Stimulated activated CD8-positive, alpha-beta memory T cell treated with anti-CD3 and anti-CD28 coated beads, Interleukin-2, amount 100 ng/mL, for 1 hour (primary cell): ENCODE measurements at places on chromosomes 2 and 18.

GRCh38 chr2:118709786-118710185 lies 137.7 kb downstream of the EN1 start:
- DNase-seq: no peak

DNA sequence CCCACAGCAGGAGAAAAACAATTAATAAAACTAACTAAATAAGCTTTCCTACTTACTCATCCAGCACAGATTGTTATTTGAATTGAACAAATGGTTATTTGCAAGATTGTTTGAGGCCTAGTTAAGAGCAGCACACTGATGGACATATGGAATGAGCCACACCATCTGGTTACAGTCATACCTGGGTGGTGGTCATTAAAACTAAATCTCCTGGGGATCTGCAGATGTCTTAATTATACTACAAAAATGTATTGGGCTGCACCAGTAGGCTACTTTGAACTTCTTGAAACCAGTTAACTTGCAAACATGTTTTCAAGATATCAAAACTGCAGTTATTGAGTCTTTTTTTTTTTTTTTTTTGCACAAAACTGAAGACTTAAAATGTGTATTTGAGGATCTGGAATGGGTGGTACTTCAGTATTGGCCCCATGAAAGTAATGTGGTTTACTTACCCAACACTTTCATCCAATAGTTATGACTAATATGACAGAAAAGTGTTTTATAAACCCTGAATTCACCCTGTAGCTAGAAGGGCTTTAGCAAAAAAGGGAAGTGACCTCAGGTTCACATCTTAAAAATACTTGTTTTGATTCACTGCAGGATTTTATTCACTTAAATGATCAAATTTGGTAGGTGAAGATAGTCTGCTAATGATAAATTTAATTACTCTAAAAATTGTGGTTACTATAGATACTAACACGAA lies 10.8 kb downstream of the AGFG1 start:
- no peak for DNase-seq

GRCh38 chr2:10202131-10202665 lies 79.7 kb downstream of the RRM2 start:
- DNase-seq: no peak

GRCh38 chr2:152542995-152543481 lies 174.2 kb downstream of the PRPF40A start:
- no peak for DNase-seq

- no peak for DNase-seq
These were observed 357.7 kb upstream of the HNRNPA3 start for GRCh38 chr2:176854878-176855277.
